Dermis microvascular lymphatic vessel endothelial cell (primary cell): ENCODE measurements at places on chromosomes 5 and 9.

GRCh38 chr5:76688212-76688611, 27.7 kb upstream of the F2R start:
- DNase-seq = no peak

DNA sequence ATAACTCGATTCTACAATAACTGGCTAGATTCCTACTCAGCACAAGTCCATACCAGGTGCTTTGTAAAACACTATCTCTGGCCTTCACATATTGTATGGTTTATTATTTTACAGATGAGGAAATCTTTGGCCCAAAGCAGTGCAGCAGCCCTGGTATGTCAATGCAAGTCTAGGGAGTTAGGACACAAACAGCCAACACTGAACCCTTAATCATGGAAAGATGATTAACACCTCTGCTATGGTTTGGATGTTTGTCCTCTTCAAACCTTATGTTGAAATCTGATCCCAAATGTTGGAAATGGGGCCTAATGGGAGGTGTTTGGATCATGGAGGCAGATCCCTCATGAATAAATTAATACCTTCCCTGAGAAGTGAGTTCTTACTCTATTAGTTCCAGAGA, 76.6 kb downstream of the MAPKAP1 start:
- no peak for DNase-seq

GRCh38 chr5:51582871-51583394, 199.7 kb downstream of the ISL1 start:
- DNase-seq = no peak

DNA sequence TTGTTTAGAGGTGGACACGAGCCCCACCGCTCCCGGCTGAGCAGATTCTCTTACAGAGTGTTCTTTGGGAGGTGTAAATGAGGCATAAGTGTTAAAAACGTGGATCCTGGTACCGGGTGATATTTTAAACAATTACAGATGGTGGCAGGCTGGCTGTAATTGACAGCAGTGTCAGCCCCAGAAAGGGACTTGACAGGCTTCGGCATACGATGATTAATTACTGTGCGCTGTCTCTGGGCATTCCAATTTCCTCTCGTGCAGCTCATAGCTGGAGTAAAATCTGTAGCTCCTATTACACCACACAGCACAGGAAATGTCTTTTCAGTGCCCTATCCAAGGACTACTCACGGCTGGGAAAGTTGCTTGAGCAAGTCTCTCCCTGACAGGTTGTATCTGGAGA, 305.4 kb upstream of the IRX2 start:
- no peak for DNase-seq

GRCh38 chr9:82108941-82109340, 120.4 kb downstream of the SPATA31D1 start:
- DNase-seq = no peak

GRCh38 chr5:98065261-98065909, 708.1 kb upstream of the RGMB start:
- no peak for DNase-seq

- no peak for DNase-seq
These were observed 23.2 kb downstream of the ZBTB34 start for GRCh38 chr9:126883636-126884035.

DNA sequence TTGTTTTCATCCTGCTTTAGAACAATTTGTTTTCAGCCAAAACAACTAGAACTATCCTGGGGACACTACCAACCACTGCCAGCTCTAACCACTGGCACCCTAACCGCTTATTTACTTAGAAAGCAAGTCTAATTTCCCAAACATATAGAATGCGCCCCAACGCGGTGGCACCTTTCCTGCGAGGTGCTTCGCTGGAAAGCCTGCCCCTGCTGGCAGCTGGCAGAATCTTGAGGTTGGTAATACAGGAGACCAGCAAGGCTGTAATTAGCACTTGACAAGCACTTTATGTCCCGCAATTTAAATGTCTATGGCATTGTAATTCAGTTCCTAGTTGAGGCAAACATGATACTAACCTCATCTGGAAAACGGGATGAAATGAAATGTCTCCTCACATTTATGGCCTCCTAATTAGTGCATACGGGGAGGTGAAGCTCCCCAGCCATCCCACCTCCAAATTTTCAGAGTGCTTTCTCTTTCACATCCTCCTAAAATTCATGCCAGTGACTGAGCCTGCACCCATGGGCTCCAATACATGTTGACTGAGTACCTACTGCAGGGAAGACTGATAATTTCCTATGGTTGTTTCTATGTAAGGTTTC, 30.4 kb downstream of the GABBR2 start:
- peak; percentile 22 for DNase-seq

DNA sequence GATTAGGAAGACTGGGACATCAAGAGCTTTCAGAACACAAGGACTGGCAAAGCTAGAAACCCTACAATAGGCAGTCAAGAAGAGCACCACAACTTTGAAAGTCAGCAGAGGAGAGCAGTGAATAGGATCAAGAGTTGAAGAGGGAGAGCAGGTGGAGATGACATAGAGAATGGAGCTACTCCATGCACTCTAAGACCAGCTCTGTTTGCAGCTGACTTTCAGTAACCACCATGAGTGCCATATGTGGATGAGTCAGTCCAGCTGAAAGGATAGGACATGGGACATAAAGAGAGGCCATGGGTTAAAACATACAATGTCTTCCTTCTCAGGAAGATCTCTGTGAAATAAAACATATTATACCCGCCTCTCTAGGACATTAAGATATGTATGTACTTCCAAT, 289.1 kb upstream of the KLF4 start:
- DNase-seq = no peak

GRCh38 chr5:96374653-96375052, 58.4 kb downstream of the PCSK1 start:
- DNase-seq = no peak

- DNase-seq = no peak
These were observed 34.9 kb downstream of the BARX1 start for GRCh38 chr9:93920131-93920800.

- no peak for DNase-seq
These were observed 1.4 kb downstream of the NEURL1B start for GRCh38 chr5:172642486-172642885.

GRCh38 chr5:79182141-79182540, 53.8 kb upstream of the JMY start:
- no peak for DNase-seq

DNA sequence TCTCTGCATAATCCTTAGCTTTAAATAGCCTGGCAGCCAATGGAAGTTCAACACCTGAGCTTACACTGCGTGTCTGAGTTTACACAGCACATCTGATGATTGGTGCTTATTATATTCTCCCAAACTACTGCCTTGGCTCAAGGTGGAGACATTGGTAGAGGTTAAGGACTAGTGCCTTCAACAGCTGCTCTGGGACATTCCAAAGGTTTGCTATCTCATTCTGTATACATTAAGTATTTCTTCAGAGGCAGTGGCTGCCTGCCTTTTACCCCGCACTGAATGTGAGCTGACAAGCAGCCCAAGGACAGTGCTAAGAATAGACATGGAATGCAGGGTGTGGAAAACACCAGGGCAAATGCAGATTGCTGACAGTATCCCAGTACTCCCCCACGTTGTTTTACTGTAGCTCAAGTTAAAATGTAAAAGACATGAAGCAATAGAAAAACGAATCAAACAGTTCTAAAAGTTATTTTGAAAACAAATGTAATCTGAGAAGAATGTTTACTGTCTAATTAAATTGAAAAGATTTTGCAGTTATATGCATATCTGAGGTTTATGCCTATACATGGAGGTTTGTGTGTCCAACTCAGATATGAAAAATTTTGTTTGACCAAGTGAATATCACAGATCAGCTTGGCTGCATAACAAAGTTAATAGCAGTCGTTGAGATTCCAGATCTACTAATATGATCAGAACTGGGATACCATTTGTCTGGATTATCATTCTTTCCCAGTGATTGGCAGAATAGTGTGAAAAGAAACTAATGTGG, 1.8 kb downstream of the HSPB3 start:
- no peak for DNase-seq

DNA sequence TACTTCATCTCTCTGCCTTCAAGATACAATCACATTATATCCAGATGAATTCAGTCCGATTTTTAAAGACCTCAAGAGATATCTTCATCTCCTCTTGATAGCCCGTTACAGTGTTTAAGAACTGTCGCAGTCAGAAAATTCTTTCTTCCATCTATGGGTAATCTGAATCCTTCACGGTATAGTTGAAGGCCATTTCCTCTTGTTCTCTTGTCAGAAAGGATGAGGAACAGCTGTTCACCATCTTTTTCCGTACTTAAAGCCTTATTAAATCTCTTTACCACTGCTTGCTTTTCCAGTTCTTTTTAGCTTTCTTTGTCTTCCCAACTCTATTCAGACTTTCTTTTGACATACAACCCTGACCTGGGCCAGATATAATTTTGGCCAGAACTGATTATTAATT, 121.8 kb downstream of the XRCC4 start:
- no peak for DNase-seq

- no peak for DNase-seq
These were observed 21.3 kb upstream of the CCDC112 start for GRCh38 chr5:115317736-115318135.

DNA sequence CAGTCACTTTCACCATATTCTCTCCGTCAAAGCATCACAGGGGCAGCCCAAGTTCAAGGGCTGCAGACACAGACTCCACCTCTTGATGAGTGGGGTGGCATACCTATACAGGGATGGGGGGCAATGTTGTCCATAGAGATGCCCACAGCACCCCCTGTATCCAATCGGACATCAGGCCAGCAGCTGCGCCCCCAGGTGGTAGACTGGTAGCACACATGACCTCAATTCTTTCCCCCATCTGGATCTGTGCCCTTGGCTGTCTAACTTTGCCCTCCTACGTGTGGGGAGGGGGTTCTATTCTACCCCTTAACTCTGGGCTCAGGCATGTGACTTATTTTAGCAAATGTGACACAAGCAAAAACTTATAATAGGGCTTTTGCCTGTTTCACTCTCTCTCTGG, 84.0 kb upstream of the SLC25A48 start:
- DNase-seq = no peak

GRCh38 chr9:119074017-119074416, 295.2 kb downstream of the BRINP1 start:
- no peak for DNase-seq

DNA sequence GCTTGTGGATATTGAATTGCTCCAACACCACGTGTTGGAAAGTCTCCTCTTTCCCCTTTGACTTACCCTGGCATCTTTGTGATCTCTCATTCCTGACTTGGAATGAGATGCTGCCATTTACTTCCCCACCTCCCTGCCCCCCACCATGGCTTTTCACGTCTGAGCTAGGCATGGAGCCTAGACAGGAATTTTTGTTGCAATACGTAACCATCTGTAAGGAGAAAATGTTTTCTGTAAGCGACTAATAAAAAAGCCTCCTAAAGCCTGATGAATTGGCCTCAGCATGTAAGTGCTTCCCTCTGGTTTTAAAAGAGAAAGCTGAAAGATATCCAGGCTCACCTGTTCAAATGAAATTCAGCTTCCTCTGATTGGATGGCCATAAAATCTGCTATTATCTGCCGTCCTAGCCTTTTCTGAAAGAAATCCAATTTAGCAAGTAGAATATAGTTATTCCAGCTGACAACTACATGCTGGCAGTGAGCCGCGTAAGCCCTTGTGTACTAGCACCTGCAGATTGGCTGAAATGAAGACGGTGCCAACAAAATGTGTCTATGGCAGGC, 200.1 kb downstream of the NSG2 start:
- DNase-seq = no peak

DNA sequence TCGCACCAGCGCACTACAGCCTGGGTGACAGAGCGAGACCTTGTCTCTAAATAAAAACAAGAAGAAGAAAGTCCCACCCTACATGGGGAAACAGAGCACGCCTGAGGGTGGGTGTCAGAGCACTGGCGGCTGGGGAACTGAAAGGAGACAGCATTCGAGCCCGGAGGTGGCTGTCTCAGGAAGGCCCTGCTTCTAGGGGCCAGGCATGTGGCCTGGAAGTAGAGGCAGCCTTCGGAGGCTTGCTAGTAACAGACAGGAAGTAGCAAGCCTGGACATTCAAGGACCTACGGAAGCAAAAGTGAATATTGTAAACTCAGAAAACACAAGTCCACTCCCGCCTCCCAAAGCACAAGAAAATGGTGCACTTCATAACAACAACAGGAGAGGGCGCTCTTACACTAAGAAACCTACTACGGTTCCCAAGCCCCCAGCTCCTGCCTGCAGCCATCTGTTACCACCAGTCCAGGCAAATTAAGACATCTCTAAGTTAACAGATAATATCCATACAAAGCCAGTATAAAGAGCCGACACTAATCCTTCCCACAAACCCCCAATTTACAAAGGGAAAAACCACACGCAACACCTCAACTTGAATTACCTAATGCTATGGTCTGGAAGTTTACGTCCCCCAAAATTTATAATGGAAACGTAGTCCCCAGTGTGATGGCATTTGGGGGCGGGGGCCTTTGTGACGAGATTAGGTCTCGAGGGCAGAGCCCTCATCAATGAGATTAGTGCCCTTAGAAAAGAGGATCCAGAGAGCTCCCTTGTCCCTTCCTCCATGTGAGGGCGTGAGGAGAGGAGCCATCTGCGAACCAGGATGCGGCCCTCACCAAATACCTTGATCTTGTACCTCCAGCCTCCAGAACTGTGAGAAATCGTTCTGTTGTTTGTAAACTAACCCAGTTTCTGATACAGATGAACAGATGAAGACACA, 7.7 kb downstream of the RASGEF1C start:
- DNase-seq = peak; percentile 52

GRCh38 chr9:99303177-99303576, 81.1 kb downstream of the SEC61B start:
- no peak for DNase-seq

DNA sequence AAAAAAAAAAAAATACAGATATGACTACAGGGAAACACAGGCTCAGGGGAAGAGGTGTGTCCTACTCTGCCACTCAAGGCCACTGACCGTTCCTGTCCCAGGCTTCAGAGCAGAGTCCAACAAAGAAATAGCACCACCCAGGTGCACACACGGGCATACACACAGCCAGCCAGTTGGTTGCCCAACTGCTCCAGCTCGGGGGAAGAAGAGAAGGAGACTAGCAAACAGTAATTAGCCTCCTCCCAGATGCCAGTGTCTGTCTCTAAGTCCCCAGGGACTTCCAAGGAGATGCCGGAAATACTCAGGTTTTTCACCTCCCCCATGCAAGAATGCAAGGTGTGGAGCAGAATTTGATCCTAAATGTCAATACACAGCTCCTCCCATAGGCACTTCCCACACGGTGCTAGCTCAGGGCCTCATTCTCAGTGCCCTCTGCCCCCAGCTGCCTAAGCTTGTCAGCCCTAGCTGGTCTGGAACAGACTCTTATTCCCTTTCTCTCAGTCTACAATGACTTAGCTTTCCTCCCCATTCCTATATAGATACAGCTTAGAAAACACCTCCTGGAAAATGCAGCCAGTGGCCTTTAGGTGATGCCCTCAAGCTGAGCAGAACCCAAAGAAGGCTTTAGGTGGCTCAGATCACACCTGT, 1.7 kb downstream of the MYORG start:
- DNase-seq = no peak

GRCh38 chr9:96363175-96363967, 20.1 kb downstream of the SLC35D2 start:
- DNase-seq = no peak

- no peak for DNase-seq
These were observed 8.3 kb upstream of the SCGB3A1 start for GRCh38 chr5:180599590-180599914.

GRCh38 chr9:38360839-38361472, 31.5 kb upstream of the ALDH1B1 start:
- DNase-seq = no peak

GRCh38 chr5:136057401-136058038, 28.7 kb downstream of the TGFBI start:
- no peak for DNase-seq

- DNase-seq = peak; percentile 82
These were observed 911 bp downstream of the ABLIM3 start for GRCh38 chr5:149141957-149142851.

- DNase-seq = no peak
These were observed 64.8 kb downstream of the SHB start for GRCh38 chr9:38003946-38004808.

- DNase-seq = no peak
These were observed 199.3 kb upstream of the ACTBL2 start for GRCh38 chr5:57681942-57682341.
